ENCODE measurements at places on chromosomes 6 and 20. TPM values are rescaled to one million over a fixed set of nuclear protein-coding genes. Genes with fewer than 3 reads are reported as not detected.

GRCh38 chr6:101396548-101397173 lies 3.2 kb downstream of the GRIK2 start:
- DNase-seq: peak; percentile 65

OOEP gene
- total RNA-seq: not detected

- DNase-seq: peak; percentile 40
Observed at GRCh38 chr20:63854069-63854765, 7.1 kb upstream of the ABHD16B start.

DNA sequence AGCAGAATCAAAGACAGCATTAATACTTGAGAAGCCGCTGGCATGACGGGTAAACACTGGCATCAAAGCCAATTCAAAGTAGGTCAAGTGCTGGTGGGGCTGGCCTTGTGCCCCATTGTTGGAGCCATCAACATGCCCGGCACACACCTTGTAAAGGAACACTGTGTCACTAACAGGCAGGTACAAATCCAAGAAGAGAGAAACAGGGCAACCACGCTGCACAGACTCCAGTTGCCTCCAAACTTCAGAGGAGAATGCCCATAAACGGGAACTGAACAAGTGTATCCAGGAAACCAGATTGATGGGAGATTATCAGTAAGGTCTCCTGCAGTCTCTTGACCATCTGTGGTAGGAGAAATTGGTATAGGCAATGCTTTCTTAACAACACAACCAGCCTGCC lies 127.0 kb upstream of the STXBP5 start:
- no peak for DNase-seq

GRCh38 chr6:121549736-121550135 lies 114.3 kb downstream of the GJA1 start:
- peak; percentile 86 for DNase-seq

XKR7 gene
- 0.05 TPM for total RNA-seq

- DNase-seq: peak; percentile 66
Observed at GRCh38 chr6:17886891-17887290, 100.5 kb downstream of the KIF13A start.

TMEM244 gene
- not detected for total RNA-seq

GRCh38 chr6:26595669-26596269 lies 984 bp upstream of the ABT1 start:
- DNase-seq: peak; percentile 97

DNA sequence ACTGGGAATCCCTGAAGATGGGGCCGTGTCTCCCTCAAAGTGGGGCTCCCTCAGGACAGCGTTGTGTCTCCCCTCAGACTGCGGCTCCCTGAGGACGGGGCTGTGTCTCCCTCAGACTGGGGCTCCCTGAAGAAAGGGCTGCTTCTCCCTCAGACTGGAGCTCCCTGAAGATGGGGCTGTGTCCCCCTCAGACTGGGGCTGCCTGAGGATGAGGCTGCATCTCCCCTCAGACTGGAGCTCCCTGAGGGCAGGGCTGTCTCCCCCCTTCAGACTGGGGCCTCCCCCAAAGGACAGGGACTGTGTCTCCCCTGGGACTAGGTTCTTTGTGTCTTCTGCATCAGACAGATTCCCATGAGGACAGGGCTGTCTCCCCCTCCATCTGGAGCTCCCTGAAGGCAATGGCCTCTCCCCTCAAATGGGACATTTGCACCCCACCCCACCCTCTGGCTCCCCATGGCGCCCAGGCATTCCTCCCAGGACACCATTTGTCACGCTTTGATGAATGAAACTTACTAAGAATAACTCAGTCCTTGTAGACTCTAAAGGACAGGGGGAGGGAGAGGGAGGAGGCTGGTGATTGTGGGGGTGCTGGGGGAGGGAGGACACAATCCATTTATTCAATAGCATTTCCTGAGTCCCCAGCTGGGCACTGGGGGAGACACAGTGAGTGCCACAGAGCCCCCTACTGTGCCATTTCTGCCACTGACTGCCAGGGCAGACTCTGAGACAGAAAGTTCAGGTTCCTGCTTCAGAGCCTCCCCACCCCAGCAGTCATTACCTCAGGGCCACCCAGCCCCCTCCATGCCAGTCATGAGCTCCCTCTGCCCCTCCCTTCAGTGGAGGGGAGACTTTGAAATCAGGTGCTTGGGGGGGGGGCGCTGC lies 122.4 kb downstream of the MRPL14 start:
- DNase-seq: peak; percentile 71

GRCh38 chr6:113433335-113433991 lies 423.7 kb upstream of the MARCKS start:
- DNase-seq: peak; percentile 79
